ENCODE measurements at places on chromosomes 2 and 18.

GRCh38 chr2:30796699-30797098, 10.5 kb downstream of the CAPN13 start:
- no peak for DNase-seq

- peak; percentile 73 for DNase-seq
These were observed 31.6 kb upstream of the SNORC start for GRCh38 chr2:232838406-232838874.

GRCh38 chr2:5089409-5089808, 602.8 kb upstream of the SOX11 start:
- DNase-seq = no peak

DNA sequence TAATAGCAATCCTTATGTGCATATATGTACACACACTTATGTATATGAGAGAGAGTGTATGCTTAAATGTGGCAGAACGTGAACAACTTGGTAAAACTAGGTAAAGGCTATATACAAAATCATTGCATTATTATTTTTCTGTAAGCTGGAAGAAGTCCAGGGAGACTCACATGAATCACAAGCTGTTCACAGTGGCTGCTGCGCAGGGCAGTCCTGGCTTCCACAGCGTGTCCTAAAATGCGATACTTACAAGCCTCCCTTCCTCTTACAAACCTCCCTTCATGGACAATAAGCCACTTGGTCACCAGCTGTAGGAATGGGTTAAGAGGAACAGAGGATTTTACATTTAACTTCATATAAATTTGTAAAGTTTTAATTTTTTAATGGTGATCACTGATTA, 114.9 kb upstream of the AGAP1 start:
- DNase-seq = no peak

- DNase-seq = no peak
These were observed 245.1 kb downstream of the NEDD4L start for GRCh38 chr18:58288921-58289797.

- no peak for DNase-seq
These were observed 4.0 kb downstream of the NT5DC4 start for GRCh38 chr2:112724591-112725525.

DNA sequence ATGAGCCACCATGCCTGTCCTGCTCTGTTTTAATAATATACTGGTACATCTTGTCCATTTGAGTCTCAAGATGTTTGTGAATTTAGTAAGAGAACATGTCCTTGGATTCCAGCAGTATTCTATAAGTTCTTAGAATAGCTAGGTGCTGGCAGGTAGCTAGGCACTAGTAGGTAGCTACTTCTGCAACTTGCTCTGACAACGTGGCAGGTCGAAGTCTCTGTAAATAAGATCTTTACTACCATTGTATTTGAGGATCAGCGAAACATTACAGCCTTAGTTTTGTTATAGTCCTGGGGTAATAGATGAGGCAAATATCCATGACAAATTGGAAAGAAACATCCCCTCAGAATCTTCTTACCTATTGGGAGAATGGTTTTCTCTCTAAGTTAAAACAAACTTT, 14.2 kb upstream of the PRELID3A start:
- no peak for DNase-seq
